ENCODE measurements at places on chromosomes 3 and 15.

- DNase-seq: no peak
These were observed 315.6 kb upstream of the NR2E3 start for GRCh38 chr15:71494563-71495397.

DNA sequence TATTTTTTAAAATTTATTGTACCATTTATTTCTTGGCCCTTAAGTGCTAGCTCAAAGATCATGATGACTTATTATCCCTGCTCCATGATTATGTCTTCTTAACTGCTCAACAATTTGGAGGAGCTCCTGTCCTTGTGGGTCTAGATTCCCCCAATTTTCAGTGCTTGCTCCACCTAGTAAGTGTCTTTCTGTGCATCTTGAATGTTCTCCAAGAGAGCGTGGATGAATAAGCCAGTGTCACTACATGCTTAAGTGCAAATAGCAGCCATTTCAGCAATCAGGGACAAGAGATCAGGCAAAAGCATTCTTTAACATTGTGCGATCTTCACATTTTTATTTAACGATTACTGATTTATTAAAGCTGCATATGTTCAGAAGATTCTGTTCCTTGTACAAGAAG lies 99.4 kb downstream of the ALCAM start:
- DNase-seq: no peak

DNA sequence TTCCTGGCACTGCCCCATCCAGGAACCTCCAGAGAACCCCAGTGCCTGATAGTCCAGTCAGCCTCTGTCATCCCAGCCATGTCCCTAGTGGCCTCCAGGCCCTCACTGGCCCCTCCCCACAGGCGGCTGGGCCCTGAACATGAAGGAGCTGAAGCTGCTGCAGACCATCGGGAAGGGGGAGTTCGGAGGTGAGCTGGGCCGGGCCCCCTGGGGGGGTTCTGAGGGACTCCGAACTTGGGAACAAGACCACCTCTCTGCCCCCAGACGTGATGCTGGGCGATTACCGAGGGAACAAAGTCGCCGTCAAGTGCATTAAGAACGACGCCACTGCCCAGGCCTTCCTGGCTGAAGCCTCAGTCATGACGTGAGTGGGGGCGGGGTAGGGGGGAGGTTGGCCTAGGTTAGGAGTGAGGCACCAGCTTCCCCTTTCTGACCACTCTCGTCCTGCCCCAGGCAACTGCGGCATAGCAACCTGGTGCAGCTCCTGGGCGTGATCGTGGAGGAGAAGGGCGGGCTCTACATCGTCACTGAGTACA lies 12.0 kb upstream of the LMAN1L start:
- DNase-seq: no peak

GRCh38 chr3:126415661-126416591 lies 21.2 kb downstream of the CFAP100 start:
- no peak for DNase-seq

GRCh38 chr3:194386648-194387047 lies 12.4 kb downstream of the GP5 start:
- no peak for DNase-seq

DNA sequence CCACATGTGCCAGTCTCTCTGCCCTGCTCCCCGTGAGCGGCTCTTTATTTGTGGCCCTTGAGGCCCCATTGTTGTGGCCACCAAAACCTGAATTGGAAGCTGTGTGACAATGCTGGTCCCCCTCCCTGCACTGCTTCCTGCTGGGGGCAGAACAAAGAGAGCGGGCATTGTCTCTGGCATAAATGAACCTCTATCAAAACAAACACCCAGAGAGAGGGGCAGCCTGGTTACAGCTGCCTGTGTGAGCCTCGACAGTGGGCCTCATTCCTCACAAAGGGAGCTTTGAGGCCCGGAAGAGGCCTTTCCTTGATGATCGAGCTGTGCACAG lies 152.9 kb downstream of the IGF1R start:
- no peak for DNase-seq

- no peak for DNase-seq
These were observed 235.4 kb downstream of the NFKBIZ start for GRCh38 chr3:102084704-102085103.

DNA sequence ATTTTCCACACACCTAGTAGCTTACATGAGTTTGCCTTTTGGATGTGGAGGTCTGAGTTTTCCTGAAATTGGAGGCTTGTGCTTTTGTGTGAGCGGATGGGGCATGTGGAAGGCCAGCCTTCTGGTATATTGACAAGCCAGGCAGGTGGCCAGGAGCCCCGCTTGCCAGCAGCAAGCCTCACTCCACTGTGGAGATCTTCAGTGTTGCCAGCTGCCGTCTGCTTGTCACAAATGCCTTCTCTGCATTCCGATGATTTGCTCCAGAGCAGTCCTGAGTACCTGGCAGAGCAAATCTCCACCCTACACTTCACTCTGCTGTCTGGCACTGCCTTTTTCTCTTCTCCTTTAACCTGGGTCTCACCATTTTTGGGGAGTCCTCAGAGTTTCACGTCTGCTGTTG lies 29.1 kb upstream of the CHST2 start:
- DNase-seq: no peak

DNA sequence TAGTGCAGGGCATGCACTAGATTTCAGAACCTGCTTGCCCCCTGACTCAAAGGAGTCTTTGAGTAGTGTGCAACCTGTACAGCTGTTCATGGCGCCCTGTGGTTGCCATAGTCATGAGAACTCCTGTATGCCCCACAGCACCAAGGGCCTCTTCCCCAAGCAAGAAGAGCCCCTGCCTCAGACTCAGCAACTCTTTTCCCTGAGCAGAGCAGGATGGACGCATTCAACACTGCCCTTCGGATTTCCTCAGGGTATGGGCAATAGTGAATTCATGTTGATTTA lies 89.7 kb upstream of the KLF13 start:
- no peak for DNase-seq

DNA sequence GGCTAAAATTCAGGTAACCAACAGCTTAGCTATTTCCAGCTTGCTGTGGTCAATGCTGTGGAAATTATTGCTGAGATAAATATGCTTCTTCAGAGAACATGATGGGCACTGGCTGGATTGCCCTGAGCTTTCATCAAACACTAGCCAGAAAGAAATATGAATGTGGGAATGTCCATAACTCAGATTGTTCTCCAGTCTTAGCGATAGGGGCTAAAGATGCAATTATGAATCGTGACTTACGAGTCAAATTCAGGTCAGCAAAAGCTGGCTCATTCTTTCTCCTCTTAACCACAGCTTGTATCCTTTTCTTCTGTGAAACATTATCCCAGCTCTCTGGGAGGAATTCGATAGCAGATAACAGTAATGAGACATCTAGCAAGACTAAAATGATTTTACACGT lies 307.6 kb downstream of the RYR3 start:
- no peak for DNase-seq

DNA sequence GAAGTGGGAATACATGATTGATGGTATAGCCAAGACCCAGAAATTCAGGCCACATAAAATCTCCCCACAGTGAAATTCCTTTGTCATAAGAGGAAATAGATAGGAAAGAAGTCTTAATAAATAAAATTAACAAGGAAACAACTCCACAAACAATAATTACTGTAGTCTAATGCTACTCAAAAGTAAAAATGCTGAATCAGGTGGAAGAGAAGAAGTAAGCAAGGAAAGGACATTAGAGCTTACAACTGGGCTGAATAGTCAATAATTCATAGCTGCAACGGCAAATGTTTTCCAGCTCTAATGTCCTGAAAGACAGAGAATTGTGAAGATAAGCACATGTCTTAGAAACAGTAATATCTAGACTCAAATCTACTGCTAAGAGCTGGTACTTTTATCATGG lies 64.4 kb downstream of the STRIT1 start:
- no peak for DNase-seq

- DNase-seq: no peak
These were observed 60.8 kb downstream of the UACA start for GRCh38 chr15:70702584-70702983.

All from stimulated activated CD8-positive, alpha-beta memory T cell treated with anti-CD3 and anti-CD28 coated beads, Interleukin-4, amount 100 ng/mL, for 4 hours (primary cell).